Activated CD4-positive, alpha-beta T cell treated with anti-CD3 and anti-CD28 coated beads, Interleukin-2, amount 50 U/mL, for 24 hours (primary cell): ENCODE measurements at places on chromosomes 11 and 22.

GRCh38 chr11:46604796-46605195 is 11.0 kb upstream of the AMBRA1 start:
- no peak for DNase-seq

DNA sequence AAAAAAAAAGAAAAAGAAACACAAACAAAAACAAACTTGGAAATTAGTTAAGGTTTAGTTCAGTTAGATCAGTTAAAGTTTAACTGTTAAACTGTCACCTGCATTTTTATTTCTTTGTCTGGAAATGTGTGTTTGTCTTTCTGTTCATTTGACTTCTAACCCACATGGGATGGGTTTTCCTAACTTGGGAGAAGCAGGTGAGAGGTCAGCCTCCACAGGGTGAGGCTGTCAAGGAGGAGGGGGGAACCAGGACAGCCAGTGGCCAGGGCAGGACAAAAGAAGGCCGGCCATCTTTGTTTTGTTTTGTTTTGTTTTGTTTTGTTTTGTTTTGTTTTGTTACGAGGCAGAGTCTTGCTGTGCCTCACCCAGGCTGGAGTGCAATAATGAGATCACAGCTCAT is 13.4 kb upstream of the GCAT start:
- no peak for DNase-seq

DNA sequence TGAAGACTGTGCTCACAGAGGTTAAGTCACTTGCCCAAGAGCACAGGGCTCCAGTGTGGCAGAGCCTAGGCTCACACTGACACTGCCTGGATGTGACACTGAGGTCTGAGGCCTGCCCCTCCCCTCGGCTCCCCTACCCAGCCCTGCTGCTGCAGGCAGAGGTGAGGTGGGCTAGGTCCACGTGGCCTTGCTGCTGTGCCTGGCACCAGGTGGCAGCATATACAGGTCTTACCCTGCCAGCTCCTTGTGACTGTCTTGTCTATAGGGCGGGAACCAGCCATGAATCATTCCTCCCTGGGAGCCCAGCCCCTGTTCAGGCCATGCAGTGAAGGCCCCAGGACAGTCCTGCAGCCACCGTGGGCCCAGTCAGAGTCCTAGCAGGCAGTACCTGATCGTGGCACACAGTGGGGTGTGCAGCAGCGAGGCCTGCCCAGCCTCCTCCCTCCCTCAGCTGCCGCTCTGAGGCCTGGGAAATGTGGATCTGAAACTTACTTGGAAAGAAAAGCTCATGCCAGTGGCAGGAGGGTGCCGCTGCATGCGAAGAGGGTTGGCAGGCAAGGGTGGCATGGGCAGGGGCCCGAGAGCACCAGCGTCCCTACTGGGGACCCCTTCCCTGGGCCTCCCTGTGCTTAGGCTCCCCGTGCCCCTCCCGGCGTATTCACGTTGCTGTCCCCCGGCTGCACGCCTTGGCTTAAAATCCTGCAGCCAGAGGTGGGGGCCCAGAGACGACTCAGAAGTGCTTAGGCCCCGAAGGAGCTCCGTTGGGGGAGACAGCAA is 1.2 kb upstream of the CERK start:
- no peak for DNase-seq

- DNase-seq = peak; percentile 56
Observed at GRCh38 chr22:30485362-30485988, 13.7 kb upstream of the SEC14L3 start.

GRCh38 chr22:21961886-21962654 is 9.4 kb upstream of the PPM1F start:
- DNase-seq = no peak

GRCh38 chr22:45997777-45998637 is 21.0 kb upstream of the WNT7B start:
- no peak for DNase-seq

DNA sequence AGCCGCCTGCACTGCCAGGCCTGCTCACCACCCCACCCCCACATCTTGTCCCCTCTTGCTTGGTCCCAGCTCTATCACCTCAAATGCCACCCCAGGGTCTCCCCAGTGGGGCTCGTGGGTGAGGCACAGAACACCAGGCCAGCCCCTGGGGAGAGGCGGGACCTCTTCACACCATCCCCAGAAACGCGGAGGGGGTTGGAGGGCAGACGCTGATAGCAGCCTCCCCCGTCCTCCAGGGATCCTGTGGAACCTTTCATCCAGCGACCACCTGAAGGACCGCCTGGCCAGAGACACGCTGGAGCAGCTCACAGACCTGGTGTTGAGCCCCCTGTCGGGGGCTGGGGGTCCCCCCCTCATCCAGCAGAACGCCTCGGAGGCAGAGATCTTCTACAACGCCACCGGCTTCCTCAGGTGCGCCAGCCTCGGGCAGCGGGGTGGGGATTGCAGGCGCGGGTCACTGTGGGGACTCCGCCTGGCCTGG is 5.8 kb downstream of the PKP3 start:
- DNase-seq = no peak

DNA sequence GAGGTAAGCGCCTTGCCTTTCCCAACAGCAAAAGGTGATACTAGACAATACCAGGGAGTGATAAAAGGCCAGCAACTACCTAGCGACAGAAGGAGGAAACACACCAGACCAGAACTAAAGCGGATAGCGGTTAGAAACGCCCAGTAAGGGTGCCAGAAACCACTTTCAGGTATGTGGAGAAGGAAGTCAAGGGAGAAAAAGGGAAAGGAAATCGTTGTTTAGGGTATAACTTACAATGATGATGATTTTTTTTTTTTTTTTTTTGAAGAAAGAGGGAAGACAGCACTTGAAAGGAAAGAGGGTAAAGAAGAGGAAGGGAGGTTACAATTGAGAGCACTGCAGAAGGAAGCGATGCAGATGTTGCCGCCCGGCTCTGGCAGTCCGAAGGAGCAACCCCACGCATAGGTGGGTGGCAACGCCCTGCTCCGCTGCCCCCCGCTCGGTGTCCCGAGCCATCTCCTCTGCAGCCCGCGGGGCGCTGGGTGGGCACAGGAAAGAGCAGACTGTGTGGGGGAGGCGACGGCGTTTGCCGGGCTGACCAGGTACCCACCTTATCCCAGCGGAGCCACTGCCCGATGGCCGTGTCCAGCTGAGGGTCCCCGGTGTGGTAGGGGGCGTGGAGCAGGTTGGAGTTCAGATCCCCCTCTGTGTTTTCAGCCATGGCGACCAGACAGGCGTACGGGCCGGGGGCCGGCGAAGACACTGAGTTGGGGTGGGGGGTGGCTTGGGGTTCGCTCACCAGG is 561 bp downstream of the PGM2L1 start:
- no peak for DNase-seq

GRCh38 chr22:46105494-46106278 is 44.6 kb upstream of the PPARA start:
- DNase-seq = no peak
